HFF-Myc (cell line): ENCODE measurements at places on chromosomes 7 and 10.
A peak's percentile ranks its signal among the peaks of the same experiment; 100 is the strongest.

- DNase-seq: no peak
Observed at GRCh38 chr10:52664629-52665028, 108.0 kb downstream of the MBL2 start.

DNA sequence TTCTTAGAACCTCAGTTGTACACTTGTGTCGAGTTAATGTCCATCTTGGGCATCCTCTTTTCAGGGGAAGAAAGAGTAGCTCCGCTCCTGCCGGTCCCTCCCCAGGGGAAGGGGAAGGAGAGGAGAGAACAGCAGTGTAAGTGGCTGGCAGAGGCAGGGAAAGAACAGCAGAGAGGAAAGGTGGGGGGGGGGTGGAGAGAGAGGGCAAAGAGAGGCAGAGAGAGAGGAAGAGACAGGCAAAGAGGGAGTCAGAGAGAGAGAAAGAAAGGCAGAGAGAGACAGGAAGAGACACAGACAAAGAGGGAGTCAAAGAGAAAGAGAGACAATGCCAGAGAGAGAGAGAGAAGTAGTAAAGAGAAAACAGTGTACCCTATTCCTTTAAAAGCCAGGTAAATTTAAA is 53.9 kb downstream of the MRPS24 start:
- DNase-seq: no peak

DNA sequence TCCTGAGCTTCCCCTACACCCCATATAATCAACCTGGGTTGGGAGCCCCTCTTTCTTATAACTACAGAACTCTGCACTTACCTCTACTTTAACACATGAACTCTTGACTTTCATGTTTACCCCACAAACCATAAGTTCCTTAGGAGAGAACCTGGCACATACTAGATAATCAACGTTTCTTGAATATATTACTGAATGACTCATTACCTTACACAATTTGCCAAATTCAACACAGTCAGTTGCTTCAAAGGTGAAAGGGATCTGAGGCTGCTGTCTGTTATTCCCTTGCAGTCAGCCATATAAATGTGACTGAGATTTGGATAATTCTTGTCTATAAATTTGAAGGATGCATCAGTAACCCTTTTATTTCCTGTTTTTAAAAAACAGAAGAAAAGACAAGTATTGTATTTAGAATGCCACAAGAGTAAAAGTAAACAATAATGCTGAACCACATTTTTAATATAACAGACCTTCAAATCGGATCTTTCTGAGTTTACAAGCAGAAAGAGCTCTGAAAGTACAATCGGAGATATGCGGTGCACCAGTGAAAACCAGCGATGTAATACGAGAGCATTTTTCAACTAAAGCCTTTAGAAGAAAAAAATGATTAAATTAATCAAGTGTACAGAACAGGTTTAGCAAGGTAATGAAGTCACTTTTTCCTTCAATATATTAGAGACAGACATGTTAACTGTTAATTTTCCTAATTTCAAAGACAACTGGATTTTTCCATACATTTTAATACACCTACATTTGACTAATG is 29.5 kb upstream of the LRRC17 start:
- DNase-seq: no peak

GRCh38 chr10:48526011-48526821 is 78.7 kb downstream of the ARHGAP22 start:
- DNase-seq: peak; percentile 41

- DNase-seq: no peak
Observed at GRCh38 chr10:80871083-80871482, 333.4 kb downstream of the SH2D4B start.

DNA sequence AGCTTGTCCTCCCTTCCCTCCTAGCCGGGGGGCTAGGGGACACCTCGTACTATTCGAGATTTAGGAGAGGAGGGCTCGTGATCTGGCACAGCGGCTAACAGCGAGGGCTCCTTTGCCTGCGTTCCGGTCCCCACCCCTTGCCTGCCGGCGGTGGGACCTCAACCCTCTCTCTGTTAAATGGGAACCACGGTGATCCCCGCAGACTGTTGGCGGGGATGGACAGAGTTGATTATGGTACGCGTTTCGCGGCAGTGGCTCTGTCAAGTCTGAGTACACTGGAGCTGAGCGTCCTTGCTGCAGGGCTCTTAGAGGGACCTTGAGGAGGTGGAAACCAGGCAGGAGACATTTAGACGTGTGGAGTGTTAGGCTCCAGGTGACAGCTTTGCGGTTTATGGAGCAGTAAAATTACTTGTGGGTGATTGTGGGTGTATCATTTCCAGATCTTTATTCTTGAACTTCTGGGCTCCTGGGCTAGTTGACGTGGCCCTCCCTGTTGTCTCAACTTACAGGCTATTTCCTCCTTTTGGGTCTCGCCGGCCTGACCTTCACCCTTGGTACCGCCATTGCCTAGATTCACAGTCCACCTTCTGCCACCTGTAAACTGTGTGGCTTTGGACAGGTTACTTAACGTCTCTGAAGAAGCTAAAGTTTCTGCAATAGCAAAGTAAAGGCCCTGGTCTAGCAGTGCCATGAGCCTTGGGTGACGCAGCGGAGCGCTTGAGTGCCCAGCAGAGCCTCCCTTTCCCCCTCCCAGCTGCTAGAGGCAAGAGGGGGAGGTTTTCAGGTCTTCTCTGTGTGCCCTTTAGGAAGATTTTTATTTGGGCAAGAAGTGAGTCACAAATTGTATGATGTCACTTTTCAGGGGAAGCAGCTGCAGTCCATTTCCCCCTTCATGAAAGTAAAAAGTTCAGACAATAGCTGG is 739 bp downstream of the CASP7 start:
- DNase-seq: no peak

DNA sequence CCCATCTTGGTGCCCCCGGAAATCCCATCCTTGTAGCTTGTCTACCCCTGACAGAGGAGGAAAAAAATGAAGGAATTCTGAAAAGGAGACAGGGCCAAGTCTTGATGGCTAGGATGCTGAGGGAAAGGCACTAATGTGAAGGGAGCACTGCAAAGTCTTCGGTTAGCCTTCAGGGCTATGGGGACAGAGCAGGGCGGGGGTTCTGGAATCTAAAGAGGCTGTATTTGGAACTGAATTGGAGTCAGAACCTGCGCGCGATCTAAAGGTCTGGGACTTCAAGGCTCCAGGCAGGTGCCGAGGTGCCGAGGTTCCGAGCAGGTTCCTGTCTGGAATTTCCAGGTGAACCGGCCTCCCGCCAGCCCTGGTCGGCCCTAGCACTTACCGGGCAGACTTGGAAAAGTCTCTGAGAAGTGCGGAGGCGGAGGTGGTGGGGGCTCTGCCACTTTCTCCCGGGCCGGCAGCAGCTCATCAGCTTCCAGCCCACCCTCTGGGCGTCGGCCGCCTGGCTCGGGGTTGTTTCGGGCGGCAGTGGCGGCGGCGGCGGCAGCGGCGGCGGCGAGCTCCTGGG is 781 bp downstream of the GBX1 start:
- DNase-seq: no peak

- no peak for DNase-seq
Observed at GRCh38 chr10:628386-629045, 61.0 kb downstream of the DIP2C start.

- no peak for DNase-seq
Observed at GRCh38 chr7:144975882-144976281, 140.0 kb upstream of the TPK1 start.

GRCh38 chr10:110433740-110434139 is 64.0 kb upstream of the DUSP5 start:
- no peak for DNase-seq

GRCh38 chr7:38550836-38551235 is 80.3 kb downstream of the AMPH start:
- no peak for DNase-seq

GRCh38 chr10:66538371-66538770 is 387.5 kb upstream of the LRRTM3 start:
- DNase-seq: no peak

DNA sequence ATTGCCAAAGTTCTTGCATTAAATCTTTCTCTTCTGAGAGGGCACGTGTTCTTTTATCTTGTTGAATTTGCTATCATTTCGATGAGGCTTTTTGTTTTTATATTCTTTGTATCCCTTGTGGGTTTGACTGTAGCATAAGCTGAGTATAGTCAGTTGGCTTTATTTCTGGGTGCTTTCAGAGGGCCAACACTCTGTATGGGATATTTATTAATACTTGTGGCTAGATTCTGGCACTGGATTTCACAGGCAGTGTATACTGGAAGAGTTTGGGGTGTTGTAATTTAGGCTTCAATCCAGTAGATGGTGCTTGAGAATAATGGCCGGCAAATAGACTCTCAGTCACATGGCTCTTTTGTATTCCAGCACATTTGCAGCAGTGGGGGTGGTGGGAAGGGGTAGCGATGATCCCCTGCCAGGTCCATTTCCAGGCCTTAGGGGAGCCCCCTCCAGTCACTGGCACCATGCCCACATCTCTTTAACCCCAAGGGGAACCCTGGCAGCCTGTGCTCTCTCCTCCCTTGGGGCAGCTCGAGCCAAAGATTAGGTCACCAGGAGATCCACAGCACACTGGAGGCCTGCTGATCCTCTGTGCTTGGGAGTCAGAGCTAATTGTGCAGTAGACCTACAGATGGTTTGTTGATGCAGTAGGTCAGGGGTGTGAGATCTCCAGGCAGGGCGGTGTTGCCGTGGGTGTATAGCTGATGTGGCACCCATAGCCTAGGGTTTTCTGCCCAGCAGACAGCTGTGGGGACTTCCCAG is 81.8 kb downstream of the PTPN20 start:
- DNase-seq: no peak
